Neural progenitor cell (in vitro differentiated cells): ENCODE measurements at places on chromosomes 7 and 10. TPM values are rescaled to one million over a fixed set of nuclear protein-coding genes. Genes with fewer than 3 reads are reported as not detected.
A peak's percentile ranks its signal among the peaks of the same experiment; 100 is the strongest.

DNA sequence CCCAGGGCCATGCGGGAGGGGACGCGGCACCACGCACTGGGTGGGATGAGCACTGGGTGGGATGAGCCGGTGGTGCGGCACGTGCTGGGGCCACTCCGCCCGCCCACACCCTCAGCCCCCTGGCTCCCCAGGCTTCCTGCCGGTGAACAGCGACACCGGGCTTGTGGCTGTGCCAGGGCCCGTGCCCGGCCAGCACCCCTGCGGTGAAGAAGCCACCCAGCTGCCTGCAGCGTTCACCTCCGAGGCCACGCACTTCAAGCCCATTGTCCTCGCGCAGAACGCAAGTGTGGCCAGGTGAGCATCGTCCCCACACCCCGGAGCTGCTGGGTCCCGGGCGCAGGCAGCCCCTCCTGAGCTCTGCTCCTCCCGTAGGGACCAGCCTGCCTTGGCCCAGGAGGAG, 31.8 kb upstream of the UTF1 start:
- no peak for DNase-seq

DNA sequence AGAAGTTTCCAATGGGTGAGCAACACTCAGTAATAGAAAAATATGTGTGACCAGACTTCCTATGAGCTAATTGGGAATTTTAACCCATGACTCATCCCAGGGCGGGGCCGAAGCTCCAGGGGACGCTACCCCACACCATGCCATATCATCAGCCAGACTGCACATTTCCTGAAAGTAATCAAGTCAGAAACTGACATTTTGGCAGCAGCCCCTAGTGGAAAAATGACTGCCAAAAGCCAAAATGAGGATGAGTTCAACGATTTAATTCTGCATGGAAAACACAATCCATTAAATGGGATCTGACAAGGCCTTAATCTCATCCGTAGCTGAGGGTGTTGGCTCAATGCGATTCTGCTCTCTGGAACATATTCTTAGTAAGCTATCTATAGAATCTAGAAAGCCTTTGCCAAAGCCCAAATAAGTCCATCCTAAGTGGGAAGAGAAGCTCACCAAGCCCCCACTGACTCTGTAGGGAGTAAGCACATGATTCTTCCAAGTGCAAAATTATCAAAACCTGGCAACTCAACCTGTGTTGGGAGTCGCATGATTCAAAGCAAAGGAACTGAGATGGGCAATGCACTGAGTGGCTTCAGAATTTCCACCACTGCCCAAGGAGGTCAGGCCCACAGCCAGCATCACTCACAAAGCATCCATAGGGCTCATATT, 93.1 kb upstream of the PDE1C start:
- no peak for DNase-seq

- DNase-seq = no peak
Measured at GRCh38 chr10:94092848-94093247, 99.1 kb downstream of the PLCE1 start.

Gene CAMK2B
- 0.09 and 0.31 TPM in 2 replicates for total RNA-seq

Gene CPA4
- total RNA-seq = not detected in 2 replicates

Gene TECTB
- not detected in 2 replicates for total RNA-seq

Gene REEP3
- 25.9 and 42.0 TPM in 2 replicates for total RNA-seq

DNA sequence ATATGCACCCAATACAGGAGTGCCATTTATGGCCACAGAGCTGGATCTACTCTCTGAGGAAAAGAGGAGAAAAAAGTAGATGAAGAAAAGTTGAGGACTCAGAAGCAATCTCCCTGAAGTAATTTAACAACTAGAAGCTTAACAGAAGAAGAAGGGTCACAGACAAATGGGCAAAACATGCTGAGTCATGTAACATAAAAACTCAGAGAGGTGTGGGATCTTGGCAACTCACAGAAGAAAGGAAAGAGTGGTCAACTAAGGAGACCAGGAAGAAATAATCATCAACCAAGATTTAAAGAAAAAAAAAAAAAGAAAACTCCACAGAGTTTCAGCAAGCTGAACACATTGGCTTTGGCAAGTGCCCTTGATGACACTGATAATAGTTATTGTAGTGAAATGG, 51.8 kb upstream of the BET1 start:
- DNase-seq = no peak

Gene NUTM2B
- 0.41 and 0.43 TPM in 2 replicates for total RNA-seq

DNA sequence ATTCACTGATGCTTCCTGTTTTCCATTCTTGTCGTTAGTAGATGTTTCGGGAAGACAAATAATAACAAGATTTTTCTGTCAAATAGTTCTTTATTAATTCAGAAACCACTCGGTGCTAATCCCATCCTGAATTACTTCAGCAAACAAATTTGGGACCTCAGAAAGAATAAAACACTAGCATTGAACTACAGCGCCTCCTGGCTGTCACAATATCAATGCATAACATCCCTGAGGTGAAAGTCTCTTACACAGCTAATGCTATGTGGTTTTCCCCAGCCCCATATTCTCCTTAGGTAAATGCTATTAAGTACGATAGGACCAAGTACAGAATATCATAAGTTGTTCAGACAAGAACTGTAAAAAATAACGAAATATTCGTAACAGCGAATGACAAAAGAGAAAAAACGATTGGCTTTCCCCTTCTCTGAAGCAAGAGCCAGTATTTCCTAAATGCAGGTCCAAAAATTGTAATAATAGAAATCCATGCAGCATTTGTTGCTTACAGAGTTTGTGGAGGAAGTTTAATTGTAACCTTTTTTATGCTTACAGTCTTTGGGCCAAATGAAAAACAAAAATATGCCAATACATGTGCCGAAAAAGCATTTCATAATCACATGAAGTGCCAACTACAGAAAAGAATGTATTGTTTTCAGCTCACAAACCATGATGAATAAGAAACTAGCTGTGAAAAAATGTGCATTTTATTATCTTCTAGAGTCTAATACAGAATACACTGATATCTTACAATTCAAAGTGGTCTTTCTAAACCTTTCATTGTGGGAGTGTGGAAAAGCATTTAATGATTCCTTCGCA, 47.3 kb downstream of the MYPN start:
- peak; percentile 62 for DNase-seq

DNA sequence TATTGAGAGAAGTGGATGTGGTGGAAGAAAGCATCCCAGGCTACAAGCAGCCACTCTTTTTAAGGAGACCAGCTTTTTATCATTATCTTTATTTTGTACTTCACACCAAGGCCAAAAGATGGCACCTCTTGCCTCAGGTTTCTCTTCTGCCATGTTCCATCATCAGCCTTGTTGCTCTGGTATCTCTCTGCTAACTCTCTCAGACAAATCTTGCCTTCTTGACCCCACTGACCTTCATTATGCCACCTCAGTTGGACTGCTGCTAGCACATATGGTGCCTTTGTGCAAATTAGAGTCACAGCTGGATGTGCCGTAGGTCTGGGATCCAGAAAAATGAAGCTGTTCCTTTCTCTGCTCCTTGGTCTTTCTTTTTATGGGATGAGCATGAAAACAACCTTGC, 47.1 kb upstream of the DYNC1I1 start:
- peak; percentile 62 for DNase-seq

GRCh38 chr7:135664046-135664589, 1.8 kb downstream of the STMP1 start:
- DNase-seq = no peak

Gene FAM149B1
- 34.8 and 43.3 TPM in 2 replicates for total RNA-seq

GRCh38 chr10:107430446-107430845, 265.9 kb upstream of the SORCS1 start:
- DNase-seq = no peak

GRCh38 chr10:10911471-10911921, 106.2 kb upstream of the CELF2 start:
- peak; percentile 78 for DNase-seq

DNA sequence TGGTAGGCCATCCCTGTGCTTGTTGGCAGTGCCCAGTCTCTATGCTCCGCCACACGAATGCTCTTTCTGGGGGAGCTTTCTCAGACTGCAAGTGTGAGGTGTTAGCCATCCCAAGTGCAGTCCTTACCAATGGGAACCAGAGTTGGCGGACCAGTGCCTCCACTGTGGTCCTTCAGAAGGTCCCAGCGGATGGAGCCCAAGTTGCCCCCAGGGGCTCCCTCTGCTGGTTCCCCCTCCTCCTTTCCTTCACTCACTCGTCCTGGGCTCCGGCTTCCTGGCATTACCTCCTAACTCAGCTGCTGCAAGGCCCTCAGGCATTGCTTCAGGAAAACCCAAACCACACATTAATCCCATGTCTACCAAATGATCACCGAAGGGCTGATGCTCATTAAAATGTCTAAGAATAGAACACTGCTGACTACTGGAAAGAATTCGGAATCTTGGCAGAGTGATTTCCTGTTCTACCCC, 139.8 kb downstream of the CUBN start:
- DNase-seq = no peak

Gene ECHS1
- 77.4 and 91.9 TPM in 2 replicates for total RNA-seq

DNA sequence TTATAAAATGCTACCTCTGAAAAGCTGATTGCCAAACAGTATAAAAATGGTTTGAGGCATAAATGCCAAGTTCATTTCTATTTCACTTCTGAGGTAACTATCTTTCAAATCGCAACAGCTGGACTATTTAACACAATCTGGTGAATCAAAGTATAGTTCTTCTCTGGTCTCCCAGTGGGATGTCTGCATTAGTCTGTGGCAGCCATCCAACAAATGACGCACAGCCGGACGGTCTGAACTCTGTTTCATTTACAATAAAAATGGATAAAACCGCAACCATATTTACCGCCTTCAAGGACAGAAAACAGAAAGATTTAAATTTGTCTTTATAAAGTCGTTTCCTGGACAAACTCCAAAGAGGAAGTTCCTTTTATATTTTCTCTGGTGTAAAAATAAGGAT, 41.9 kb downstream of the ENO4 start:
- no peak for DNase-seq

DNA sequence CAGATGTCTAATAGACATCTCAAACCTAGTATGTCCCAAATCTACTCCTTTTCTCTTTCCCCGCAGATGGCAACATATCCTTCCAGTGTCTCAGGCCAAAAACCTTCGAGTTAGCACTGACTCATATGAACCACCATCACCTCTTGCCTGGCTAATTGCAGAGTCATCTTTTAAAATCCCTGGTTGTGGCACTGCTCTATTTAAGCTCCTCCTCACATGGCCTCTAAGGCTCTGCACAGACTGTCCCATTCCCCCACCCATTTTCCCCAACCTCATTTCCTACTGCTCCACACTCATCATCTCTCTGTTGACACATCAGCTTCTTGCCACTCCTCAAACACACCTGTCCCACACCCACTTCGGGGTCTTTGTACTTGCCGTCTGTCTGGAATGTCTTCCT, 16.8 kb upstream of the HBP1 start:
- no peak for DNase-seq
